CD8-positive, alpha-beta memory T cell (primary cell): ENCODE measurements at places on chromosomes 6 and 20.

GRCh38 chr6:56841381-56841749 lies 113.5 kb upstream of the BEND6 start:
- H3K4me3 ChIP-seq: no peak overlapping the region
- no peak overlapping the region for H3K27ac ChIP-seq
- H3K36me3 ChIP-seq: no peaks in the 10 kb centered on the region
- no peak for DNase-seq
- H3K4me1 ChIP-seq: peaks cover 3% of the 10 kb centered on the region

DNA sequence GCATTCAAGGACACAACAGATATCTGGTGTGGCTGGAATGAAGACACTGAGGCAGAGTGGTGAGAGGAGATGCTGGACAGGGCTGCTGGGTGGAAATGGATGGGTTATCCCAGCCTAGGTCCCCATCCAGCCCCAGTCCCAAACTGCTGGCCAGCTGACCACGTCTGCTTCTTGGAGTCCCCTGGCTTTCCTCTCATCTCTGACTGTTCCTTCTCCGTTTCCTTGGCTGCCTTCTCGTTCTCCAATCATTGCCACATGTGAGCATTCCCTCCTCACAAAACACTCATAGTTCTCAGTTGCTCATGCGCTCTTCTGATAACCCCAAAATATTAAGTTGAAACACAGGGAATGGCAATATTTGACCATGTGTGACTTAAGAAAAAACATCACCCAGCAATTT lies 31.5 kb downstream of the MAFB start:
- H3K36me3 ChIP-seq: no peaks in the 10 kb centered on the region
- H3K4me1 ChIP-seq: no peaks in the 10 kb centered on the region
- no peak overlapping the region for H3K4me3 ChIP-seq
- no peak for DNase-seq

DNA sequence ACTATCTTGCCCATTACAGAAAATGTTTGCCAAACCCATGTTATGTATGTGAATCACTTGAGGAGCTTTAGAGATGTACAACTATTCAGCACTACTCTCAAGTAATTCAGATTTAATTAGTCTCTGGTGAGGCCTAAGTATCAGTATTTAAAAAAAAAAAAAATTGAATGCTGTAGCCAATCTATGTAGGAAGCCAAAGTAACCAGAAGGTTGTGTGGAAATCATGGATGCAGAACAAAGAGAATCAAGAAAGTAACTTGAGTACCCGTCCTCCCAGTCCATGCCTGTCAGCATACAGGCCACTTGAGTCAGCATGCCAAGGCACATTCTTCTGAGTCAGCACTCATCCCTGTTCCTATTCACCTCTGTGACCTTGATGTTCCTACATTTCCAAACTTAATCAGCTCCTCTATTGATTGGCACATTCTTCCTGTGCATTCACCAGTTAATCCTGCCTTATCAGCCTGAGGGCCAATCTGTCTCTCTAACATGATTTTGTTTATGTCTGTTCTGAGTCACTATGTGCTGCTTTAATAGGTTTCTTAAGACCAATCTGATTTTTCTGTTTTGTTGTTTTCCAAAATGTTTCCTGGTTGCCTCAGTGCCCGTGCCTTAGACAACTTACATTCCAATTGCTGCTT lies 165.6 kb downstream of the KCNQ5 start:
- no peak overlapping the region for H3K27ac ChIP-seq
- no peaks in the 10 kb centered on the region for H3K36me3 ChIP-seq
- H3K27me3 ChIP-seq: no peaks in the 10 kb centered on the region
- DNase-seq: no peak

DNA sequence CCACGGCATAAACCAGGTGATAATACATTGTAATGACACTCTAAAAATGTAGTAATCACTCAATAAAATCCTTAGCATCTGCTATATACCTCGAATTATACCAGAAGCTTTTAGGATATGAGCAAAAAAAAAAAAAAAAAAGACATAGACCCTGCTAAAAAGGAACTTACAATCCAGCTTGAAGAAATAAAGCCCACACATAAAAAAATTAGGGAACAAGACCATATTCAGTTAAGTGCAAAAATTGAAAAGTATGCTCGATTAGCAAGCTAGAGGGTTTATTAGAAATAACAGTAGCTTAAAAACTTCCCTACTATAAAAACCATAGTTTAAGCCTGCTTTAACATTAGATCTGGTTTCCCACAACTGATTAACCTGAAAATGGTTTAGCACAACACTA lies 135.6 kb downstream of the GMPR start:
- no peaks in the 10 kb centered on the region for H3K27me3 ChIP-seq
- DNase-seq: no peak
- H3K4me1 ChIP-seq: no peaks in the 10 kb centered on the region
- no peak overlapping the region for H3K27ac ChIP-seq
- H3K4me3 ChIP-seq: no peak overlapping the region

DNA sequence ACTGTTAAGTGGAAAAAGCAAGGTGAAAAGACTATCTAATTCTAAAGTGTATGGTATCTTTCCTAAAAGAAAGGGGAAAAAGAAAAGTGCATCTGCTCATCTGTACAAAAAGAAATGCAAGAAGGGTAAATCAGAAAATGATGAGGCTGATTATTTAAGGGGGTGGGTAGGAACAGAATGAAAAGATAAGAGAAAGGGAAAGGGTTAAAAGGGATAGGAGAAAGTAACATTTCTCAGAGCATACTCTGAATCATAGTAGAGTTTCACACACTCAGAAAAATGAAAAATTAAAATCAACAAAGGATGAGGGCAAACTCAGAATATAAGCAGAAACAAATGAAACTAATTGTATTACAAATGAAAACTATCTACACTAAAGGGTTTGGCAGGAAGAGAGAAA lies 79.1 kb downstream of the RNGTT start:
- H3K27me3 ChIP-seq: no peaks in the 10 kb centered on the region
- no peak overlapping the region for H3K4me3 ChIP-seq
- H3K36me3 ChIP-seq: no peaks in the 10 kb centered on the region
- no peak for DNase-seq
- no peak overlapping the region for H3K27ac ChIP-seq

GRCh38 chr6:100153636-100154275 lies 159.7 kb upstream of the MCHR2 start:
- no peak for DNase-seq
- H3K4me3 ChIP-seq: no peak overlapping the region
- H3K4me1 ChIP-seq: no peaks in the 10 kb centered on the region
- no peak overlapping the region for H3K27ac ChIP-seq

- no peak overlapping the region for H3K4me3 ChIP-seq
- H3K27ac ChIP-seq: no peak overlapping the region
- no peaks in the 10 kb centered on the region for H3K36me3 ChIP-seq
Observed at GRCh38 chr20:32918296-32918695, 59.6 kb downstream of the EFCAB8 start.

- H3K27ac ChIP-seq: peak overlapping the region; percentile 10
- no peaks in the 10 kb centered on the region for H3K27me3 ChIP-seq
- no peaks in the 10 kb centered on the region for H3K36me3 ChIP-seq
- no peak for DNase-seq
Observed at GRCh38 chr6:16437095-16437494, 198.7 kb downstream of the GMPR start.

GRCh38 chr6:148885136-148885865 lies 138.5 kb downstream of the UST start:
- DNase-seq: no peak
- H3K4me1 ChIP-seq: no peaks in the 10 kb centered on the region
- H3K36me3 ChIP-seq: no peaks in the 10 kb centered on the region
- no peaks in the 10 kb centered on the region for H3K27me3 ChIP-seq
- H3K4me3 ChIP-seq: no peak overlapping the region

GRCh38 chr20:12916699-12917098 lies 92.1 kb upstream of the SPTLC3 start:
- no peak overlapping the region for H3K27ac ChIP-seq
- H3K4me1 ChIP-seq: no peaks in the 10 kb centered on the region
- no peak overlapping the region for H3K4me3 ChIP-seq

- no peaks in the 10 kb centered on the region for H3K36me3 ChIP-seq
- no peaks in the 10 kb centered on the region for H3K27me3 ChIP-seq
- no peak overlapping the region for H3K27ac ChIP-seq
- H3K4me1 ChIP-seq: no peaks in the 10 kb centered on the region
- no peak for DNase-seq
Observed at GRCh38 chr20:9742821-9743220, 96.1 kb downstream of the PAK5 start.

DNA sequence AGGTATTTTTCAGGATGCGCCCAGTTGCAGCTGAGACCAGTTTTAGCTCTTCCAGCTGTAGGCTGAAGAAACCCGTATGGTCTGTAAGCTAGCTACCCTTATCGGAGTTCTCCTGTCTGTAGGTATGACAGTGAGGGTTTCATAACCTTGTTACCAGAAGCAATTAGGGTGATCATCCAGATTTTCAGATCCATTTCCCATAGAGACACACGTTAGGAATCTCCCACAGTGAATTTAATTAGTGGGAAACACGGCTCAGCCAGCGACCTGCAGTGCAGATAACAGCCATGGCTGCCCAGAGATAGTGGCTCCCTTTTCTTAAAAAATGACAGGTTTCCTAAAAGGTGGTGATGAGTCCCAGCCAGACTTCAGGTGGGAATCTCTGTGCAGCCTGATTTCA lies 111.1 kb downstream of the BTBD3 start:
- no peaks in the 10 kb centered on the region for H3K27me3 ChIP-seq
- no peaks in the 10 kb centered on the region for H3K4me1 ChIP-seq
- H3K36me3 ChIP-seq: no peaks in the 10 kb centered on the region
- DNase-seq: no peak
- H3K4me3 ChIP-seq: no peak overlapping the region

DNA sequence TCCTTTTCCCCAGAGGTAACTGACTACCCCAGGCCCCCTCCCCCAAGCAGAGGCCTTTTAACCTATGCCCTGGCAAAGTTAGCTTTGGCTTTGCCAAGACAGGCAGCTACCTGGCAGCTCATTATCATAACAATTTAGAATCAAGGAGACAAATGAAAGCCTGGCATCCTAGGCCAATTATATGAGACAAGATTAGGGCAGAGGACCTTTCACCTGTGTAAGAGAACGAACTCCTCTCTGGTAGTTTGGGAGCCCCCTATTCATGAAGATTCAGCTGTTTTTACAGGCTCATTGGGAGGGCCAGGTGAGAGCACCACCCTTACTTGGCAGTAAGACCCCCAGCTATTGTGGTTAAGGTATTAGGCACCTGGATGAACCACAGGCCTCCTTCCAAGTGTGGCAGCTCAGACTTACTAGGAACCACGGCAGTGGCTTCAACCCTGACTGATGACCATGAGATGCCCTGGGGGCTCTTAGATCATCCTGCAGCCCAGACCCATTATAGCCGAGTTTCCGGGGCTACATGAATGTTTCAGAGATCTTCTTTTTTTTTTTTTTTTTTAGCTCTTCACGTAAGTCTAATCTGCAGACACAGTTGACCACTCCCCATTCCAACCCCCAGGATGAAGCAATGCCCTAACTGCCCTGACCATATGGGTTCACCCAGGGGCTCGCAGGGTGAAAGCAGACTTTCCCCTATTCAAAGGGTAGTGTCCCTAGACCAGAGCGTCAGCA lies 56.2 kb downstream of the RAB44 start:
- H3K4me3 ChIP-seq: no peak overlapping the region
- H3K36me3 ChIP-seq: no peaks in the 10 kb centered on the region
- no peaks in the 10 kb centered on the region for H3K27me3 ChIP-seq
- no peak for DNase-seq
- H3K4me1 ChIP-seq: peaks cover 53% of the 10 kb centered on the region

GRCh38 chr6:1814279-1814678 lies 204.6 kb downstream of the FOXC1 start:
- H3K4me3 ChIP-seq: no peak overlapping the region
- H3K27ac ChIP-seq: no peak overlapping the region
- H3K4me1 ChIP-seq: no peaks in the 10 kb centered on the region
- H3K27me3 ChIP-seq: no peaks in the 10 kb centered on the region
- DNase-seq: no peak

- H3K27ac ChIP-seq: no peak overlapping the region
- no peaks in the 10 kb centered on the region for H3K27me3 ChIP-seq
- DNase-seq: no peak
- H3K4me1 ChIP-seq: no peaks in the 10 kb centered on the region
- H3K4me3 ChIP-seq: no peak overlapping the region
- no peaks in the 10 kb centered on the region for H3K36me3 ChIP-seq
Observed at GRCh38 chr6:117309069-117309468, 43.7 kb downstream of the VGLL2 start.

DNA sequence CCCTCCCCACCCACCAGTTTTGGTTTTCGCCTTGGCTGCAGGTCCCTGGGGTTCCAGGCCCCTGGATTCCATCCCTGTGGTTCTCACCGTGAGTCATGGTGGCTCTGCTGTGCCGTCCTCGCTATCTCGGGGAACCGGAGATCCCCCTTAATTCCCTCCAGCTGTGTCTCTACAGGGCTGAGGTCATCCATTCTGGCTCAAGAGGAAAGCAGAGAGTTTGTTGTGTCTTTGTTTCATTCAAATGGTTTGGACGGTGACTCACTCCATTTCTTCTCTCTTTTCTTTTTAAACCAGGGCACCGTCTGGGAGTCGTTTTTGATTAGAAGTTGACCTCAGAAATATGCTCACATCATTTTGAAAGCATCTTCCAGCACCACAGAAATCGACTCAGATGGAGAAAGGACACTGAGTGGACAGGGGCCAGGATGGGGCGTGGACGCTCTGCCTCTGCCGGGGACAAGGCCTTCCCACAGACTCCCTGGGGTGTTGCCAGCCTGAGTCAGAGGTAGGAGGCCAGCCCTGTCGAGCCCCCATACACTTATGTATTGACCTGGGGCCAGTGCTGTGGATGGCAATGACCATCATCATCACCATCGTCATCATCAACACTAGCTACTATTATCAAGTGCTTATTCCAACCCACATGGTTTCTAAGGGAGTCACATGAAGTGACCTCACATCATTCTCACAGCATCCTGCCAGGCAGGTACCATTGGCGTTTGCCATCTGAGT lies 176.2 kb downstream of the NFATC2 start:
- H3K4me1 ChIP-seq: no peaks in the 10 kb centered on the region
- H3K36me3 ChIP-seq: no peaks in the 10 kb centered on the region
- H3K27ac ChIP-seq: no peak overlapping the region
- no peak for DNase-seq
- no peak overlapping the region for H3K4me3 ChIP-seq

DNA sequence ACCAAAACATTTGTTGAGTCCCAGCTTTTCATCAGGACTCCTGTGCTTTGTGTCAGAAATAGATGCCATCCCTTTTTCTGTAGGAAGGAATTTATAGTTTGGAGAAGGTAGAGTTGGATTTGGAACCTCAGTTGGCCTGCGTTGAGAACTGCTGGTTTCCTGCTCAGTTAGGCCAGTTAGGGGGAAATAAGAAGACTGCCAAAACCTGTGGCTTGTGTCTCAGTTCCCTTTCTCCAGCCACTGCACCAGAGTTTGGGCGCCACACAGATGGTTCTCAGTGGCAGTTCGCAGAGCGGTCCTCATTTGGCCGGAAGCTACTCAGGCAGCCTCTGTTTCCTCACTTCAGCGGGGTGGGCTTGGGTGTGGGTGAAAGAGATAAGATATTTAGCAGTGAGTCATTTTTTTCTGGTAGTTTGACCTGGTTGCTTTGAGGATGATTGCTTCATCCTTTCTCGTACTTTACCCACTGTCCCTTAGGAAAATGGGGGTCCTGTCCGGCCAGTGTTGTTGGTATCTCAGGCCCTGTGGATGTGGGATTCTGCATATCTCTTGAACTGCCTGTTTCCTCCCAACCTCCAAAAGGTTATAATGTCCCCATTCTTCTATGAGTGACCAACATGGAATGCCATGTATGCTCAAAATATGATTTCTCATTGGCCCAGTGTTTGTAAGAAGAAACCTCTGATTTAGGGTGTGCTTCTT lies 53.7 kb downstream of the JARID2 start:
- no peaks in the 10 kb centered on the region for H3K27me3 ChIP-seq
- DNase-seq: peak; percentile 20
- peak overlapping the region; percentile 51 for H3K27ac ChIP-seq
- H3K4me1 ChIP-seq: peaks cover 67% of the 10 kb centered on the region
- H3K36me3 ChIP-seq: no peaks in the 10 kb centered on the region
- no peak overlapping the region for H3K4me3 ChIP-seq
